H9 (cell line): ENCODE measurements at places on chromosomes 13 and 19.

DNA sequence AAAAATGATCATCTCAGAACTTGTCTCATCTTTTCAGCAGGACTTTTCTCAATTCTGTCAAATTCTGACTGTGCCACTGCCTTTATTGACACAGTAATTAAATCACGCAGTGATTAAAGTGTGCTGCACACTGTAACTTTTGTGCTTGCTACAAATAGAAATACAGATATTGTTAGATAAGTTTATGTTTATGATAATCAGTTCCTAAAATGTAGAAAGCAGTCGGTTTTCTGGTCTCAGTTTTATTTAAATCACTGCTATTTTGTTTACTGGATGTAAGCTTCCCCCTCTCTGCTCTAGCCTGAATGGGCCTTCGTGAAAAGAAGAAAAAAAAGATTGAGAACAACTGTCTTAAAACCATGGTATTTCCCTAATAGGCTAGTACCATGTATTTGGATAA is 258.8 kb upstream of the STARD13 start:
- no peaks in the 10 kb centered on the region for H3K36me3 ChIP-seq
- no peaks in the 10 kb centered on the region for H3K27me3 ChIP-seq
- H3K27ac ChIP-seq, result no peak overlapping the region
- DNase-seq, result no peak

- no peaks in the 10 kb centered on the region for H3K36me3 ChIP-seq
- peaks cover 4% of the 10 kb centered on the region; the same call in 1 of the 2 replicates for H3K4me1 ChIP-seq
- H3K27ac ChIP-seq, result no peak overlapping the region
- no peaks in the 10 kb centered on the region for H3K27me3 ChIP-seq
Measured at GRCh38 chr13:74465271-74465670, 331.1 kb upstream of the KLF12 start.

GRCh38 chr19:48170817-48171347 is 402 bp downstream of the ZSWIM9 start:
- DNase-seq, result peak; percentile 45
- no peaks in the 10 kb centered on the region for H3K27me3 ChIP-seq
- peak overlapping the region; percentile 98 for H3K4me3 ChIP-seq
- H3K36me3 ChIP-seq, result peaks cover 40% of the 10 kb centered on the region
- no peaks in the 10 kb centered on the region; the same call in 1 of the 2 replicates for H3K4me1 ChIP-seq

GRCh38 chr13:75364131-75364713 is 117.7 kb downstream of the TBC1D4 start:
- no peak for DNase-seq
- H3K36me3 ChIP-seq, result no peaks in the 10 kb centered on the region
- H3K4me1 ChIP-seq, result no peaks in the 10 kb centered on the region
- no peaks in the 10 kb centered on the region for H3K27me3 ChIP-seq
- H3K27ac ChIP-seq, result no peak overlapping the region
- H3K4me3 ChIP-seq, result no peak overlapping the region; the same call in 2 of the 3 replicates

DNA sequence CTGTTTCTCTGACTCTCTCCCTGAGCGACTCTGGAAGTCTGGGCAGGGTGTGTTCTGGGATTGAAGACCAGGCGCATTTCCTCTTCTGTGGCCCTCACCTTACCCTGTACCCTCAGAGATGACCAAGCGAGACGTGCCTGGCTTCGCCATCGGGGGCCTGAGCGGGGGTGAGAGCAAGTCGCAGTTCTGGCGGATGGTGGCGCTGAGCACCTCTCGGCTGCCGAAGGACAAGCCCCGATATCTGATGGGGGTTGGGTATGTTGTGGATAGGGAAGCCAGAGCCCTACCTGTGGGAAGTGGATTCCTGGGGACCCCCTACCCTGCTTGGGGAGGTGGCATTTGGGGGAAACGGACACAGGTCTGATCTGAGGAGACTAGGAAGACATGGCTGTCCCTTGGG is 5.8 kb upstream of the DNM2 start:
- DNase-seq, result peak; percentile 66
- H3K4me1 ChIP-seq, result no peaks in the 10 kb centered on the region
- no peaks in the 10 kb centered on the region for H3K27me3 ChIP-seq
- no peak overlapping the region for H3K4me3 ChIP-seq

DNA sequence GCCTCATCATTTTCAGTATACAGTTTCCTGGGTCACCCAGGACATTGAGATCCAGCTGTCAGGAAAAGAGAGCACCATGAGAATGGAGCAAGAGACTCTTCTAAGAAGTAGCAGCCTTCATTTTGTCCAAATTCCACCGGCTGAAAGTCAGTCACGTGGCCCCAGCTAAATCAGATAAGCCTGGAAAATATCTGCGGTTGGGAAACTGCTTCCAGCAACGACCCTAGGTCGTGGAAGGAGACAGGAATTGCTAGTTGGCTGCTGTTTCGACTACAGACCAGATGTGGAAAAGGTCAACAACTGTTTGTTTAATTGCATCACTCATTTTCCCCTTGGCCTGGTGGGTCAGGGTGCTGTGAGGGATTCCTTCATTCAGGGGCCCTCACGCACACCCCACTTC is 107.0 kb downstream of the ZNF536 start:
- no peak overlapping the region for H3K27ac ChIP-seq
- H3K36me3 ChIP-seq, result no peaks in the 10 kb centered on the region
- H3K27me3 ChIP-seq, result no peaks in the 10 kb centered on the region
- no peak for DNase-seq
- H3K4me1 ChIP-seq, result no peaks in the 10 kb centered on the region

DNA sequence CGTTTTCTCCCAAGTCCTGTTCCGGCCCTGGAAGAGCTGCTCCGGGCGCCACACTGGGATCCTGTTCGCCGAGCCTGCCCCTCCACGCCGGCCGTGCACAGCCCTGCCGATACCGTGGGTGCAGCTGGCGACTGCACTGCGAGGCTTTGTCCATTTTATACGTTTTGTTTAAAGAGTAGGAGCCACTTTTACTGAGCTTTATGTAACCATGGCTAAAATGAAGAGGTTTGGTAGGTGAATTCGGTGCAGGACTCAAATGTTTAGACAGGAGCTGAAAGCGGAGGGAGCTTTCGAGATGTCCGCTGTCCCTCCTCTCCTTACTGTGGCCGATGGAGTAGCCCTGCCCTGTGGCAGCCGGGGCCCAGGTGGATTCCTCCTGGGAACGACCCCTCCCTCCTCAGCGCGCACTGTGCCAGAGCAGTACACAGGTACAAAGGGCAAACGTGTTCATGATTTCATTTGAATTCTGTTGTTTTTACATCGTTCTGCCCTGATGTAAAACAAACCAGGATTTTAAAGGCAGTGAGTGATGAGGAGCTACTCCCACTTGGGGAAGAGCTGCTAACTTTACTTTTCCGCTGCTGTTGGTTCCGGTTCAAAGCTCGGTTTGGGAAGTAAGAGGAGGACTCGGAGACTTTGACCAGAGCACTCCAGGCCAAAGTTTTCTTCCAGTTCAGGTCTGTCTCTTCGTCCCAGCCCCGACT is 1.7 kb downstream of the COL4A2 start:
- peak; percentile 51 for DNase-seq
- no peaks in the 10 kb centered on the region; the same call in 1 of the 2 replicates for H3K27me3 ChIP-seq
- H3K27ac ChIP-seq, result no peak overlapping the region
- peak overlapping the region; percentile 78 for H3K4me3 ChIP-seq

GRCh38 chr19:591099-591958 is 1.6 kb downstream of the HCN2 start:
- peaks cover 12% of the 10 kb centered on the region; the same call in 1 of the 2 replicates for H3K27me3 ChIP-seq
- peak overlapping the region; percentile 52 for H3K4me3 ChIP-seq
- no peak for DNase-seq
- H3K4me1 ChIP-seq, result no peaks in the 10 kb centered on the region
- H3K36me3 ChIP-seq, result no peaks in the 10 kb centered on the region

- H3K27ac ChIP-seq, result no peak overlapping the region
- DNase-seq, result no peak
- no peaks in the 10 kb centered on the region for H3K4me1 ChIP-seq
- H3K27me3 ChIP-seq, result no peaks in the 10 kb centered on the region
Measured at GRCh38 chr13:31898378-31899071, 133.0 kb upstream of the FRY start.

- no peak for DNase-seq
- no peaks in the 10 kb centered on the region for H3K4me1 ChIP-seq
- H3K36me3 ChIP-seq, result no peaks in the 10 kb centered on the region
Measured at GRCh38 chr19:15025217-15025616, 24.1 kb upstream of the CASP14 start.

- DNase-seq, result no peak
- no peaks in the 10 kb centered on the region; the same call in 1 of the 2 replicates for H3K4me1 ChIP-seq
- H3K36me3 ChIP-seq, result no peaks in the 10 kb centered on the region
- no peaks in the 10 kb centered on the region for H3K27me3 ChIP-seq
Measured at GRCh38 chr13:27306364-27306763, 35.7 kb downstream of the RASL11A start.

DNA sequence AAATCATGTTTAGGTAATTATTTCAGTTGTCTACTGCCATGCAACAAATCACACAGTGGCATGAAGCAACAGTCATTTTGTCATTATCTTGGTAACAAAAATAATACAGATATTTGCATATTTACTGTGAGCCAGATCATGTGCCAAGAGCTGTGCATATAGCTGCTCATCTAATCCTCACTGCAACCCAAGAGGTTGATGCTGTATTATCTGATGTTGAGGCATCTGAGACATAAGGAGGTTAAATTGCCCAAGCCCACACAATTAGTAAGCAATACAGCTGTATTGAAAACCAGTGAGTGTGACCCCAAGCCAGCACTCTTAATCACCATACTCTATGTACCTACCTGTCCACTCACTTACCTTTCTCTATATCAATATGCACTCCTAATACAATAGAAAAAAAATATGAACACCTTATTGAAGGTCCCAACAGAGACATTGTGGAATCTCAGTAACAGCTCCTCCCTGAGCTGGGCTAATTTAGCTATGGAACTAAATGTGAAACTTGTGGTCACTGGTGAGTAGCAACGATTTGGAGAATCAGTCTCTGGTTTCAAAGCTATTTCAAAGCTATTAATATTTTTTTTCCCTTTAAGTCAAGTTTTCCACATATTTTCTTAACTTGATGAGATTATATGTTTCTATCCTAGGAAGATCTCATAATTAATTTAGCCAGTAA is 185.2 kb downstream of the KLF12 start:
- no peaks in the 10 kb centered on the region for H3K36me3 ChIP-seq
- H3K27ac ChIP-seq, result no peak overlapping the region
- no peaks in the 10 kb centered on the region for H3K27me3 ChIP-seq
- no peaks in the 10 kb centered on the region for H3K4me1 ChIP-seq
- DNase-seq, result no peak

- no peak overlapping the region for H3K4me3 ChIP-seq
- no peaks in the 10 kb centered on the region for H3K27me3 ChIP-seq
- H3K27ac ChIP-seq, result no peak overlapping the region
- H3K36me3 ChIP-seq, result no peaks in the 10 kb centered on the region
- H3K4me1 ChIP-seq, result no peaks in the 10 kb centered on the region
Measured at GRCh38 chr13:38494445-38494844, 144.8 kb downstream of the UFM1 start.

- no peaks in the 10 kb centered on the region for H3K27me3 ChIP-seq
- peaks cover 27% of the 10 kb centered on the region for H3K36me3 ChIP-seq
- no peak overlapping the region for H3K27ac ChIP-seq
- DNase-seq, result no peak
- no peaks in the 10 kb centered on the region for H3K4me1 ChIP-seq
- H3K4me3 ChIP-seq, result no peak overlapping the region
Measured at GRCh38 chr13:79346300-79346914, 59.6 kb downstream of the RBM26 start.

DNA sequence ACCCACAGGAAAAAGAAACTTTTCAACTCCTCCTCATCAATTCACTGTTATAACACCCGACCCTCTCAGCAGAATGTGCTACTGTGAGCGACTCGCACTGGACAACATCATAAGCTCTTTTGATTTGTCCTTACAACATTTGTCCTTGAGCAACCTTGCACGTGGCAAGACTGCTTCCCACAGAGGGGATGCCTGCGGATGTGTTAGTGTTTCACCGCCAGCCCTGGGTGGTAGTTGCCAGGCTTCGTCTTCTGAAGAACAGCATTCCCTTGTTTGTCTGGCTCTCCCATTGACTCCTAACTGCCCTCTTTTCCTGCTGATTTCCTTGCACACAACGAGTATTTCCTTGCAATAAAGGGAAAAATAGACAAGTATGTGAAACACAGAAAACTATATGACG is 111.4 kb upstream of the SLC7A1 start:
- no peak overlapping the region for H3K27ac ChIP-seq
- no peaks in the 10 kb centered on the region; the same call in 1 of the 2 replicates for H3K36me3 ChIP-seq
- no peaks in the 10 kb centered on the region for H3K27me3 ChIP-seq

DNA sequence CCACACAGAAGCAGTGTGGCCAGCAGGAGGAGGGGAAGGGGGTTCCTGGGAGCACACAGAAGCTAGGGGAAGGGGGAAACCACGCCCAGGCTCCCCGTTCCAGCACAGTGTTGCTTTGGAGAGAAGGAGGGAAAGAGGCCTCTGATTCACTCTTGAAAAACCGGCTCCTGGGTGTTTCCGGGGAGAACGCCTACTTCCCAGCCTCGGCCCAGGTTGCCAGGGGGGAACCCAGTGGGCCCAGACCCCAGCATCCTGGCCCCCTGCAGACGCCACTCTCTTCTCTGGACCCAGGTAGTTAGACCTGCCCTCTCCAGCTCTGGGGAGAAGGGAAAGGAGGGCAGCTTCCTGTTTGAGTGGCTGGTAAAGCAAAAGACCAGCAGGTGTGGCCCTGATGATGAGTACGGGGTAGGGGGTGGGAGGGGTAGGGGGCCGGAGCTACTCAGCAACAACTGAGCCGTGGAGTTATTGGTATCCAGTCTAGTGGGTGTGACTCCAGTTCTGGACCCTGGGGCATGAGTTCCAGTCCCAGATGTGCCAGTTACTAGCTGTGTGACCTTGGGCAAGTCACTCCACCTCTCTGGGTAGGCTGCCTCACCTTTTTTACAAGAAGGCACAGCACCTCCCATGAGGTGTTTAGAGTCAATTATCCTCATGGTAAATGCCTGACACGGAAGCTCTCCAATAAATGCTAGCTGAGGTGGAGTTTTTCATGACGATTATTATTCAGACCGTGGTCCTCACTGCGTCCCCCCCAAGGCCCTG is 836 bp downstream of the GIPC1 start:
- no peaks in the 10 kb centered on the region for H3K27me3 ChIP-seq
- H3K36me3 ChIP-seq, result peaks cover 14% of the 10 kb centered on the region
- no peak for DNase-seq
- no peak overlapping the region for H3K27ac ChIP-seq
- H3K4me1 ChIP-seq, result peaks cover 4% of the 10 kb centered on the region; the same call in 1 of the 2 replicates

GRCh38 chr13:106471957-106472543 is 63.4 kb downstream of the EFNB2 start:
- peaks cover 2% of the 10 kb centered on the region; the same call in 1 of the 2 replicates for H3K4me1 ChIP-seq
- no peaks in the 10 kb centered on the region for H3K36me3 ChIP-seq
- no peak overlapping the region for H3K4me3 ChIP-seq
- H3K27me3 ChIP-seq, result no peaks in the 10 kb centered on the region
- DNase-seq, result peak; percentile 81

DNA sequence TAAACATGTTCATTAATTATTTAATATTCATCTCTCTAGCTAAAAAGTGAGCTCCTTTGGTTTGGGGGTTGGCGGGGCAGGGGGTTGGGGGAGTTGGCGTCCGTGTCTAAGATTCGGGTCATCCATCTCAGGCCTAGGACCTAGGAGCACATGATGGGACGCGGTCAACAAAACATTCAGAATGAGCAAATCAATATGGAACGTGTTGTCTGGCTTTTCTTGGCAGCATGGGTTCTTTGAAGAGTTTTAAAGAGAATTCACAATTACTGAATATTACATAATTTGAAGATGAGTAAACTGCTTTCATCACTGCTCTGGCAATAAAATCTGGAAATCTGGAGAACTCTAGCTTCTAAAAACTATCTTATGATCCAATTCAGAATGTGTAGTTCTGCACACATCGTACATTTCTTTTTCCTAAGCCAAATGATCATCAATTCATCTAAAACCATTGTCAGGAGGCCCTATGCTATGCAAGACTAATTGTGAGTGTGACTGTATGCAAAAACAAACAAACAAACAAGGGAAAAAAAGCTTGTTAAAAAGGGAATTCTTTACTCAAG is 5.4 kb upstream of the ARGLU1 start:
- H3K4me1 ChIP-seq, result peaks cover 2% of the 10 kb centered on the region; the same call in 1 of the 2 replicates
- no peaks in the 10 kb centered on the region for H3K27me3 ChIP-seq
- DNase-seq, result no peak
- no peak overlapping the region for H3K4me3 ChIP-seq
